IMR-90 (cell line): ENCODE measurements at places on chromosomes 3 and 15. TPM values are rescaled to one million over a fixed set of nuclear protein-coding genes. Genes with fewer than 3 reads are reported as not detected.

Gene CFAP91
- total RNA-seq = not detected in 2 replicates

Gene VWA5B2
- total RNA-seq = not detected in 2 replicates

Gene TMC3
- total RNA-seq = not detected in 2 replicates

Gene GHRL
- total RNA-seq = not detected in 2 replicates

Gene SH2D7
- total RNA-seq = not detected in 2 replicates

DNA sequence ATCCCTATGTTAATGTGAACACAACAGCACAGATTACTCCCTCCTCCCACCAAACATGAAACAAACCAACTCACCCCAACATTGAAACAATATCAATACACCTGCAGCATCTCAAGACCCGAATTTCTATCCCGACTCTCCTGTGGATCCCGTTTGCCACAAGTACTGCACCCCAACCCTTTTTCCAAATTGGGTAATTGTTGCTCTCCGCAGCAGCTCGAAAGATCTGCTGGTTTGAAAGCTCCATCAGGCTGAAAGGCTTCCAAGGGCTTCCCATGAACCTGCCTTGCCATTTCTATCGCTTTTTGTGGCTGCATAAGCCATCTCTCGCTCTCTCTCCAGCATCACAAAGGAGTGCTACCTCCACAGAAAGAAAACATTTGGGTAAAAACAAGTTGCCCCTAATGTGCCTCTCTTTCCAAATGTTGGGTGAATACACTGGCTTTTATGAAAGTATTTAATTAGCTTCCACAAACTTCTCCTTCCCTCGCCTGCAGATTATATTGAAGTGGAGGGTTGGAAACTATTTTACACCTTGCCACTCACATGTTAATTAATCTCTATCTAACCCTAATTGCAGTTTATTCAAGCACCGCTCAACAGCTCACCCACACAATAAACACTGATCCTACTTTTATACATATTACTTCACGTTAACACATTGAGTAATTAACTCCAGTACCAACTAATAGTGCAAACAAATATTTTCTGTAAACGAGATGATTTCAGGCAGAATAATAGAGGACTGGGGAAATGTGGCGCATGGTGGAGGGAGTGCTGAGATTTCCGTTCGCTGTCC lies 2.5 kb upstream of the FEZF2 start:
- no peak overlapping the region for H3K27ac ChIP-seq
- H3K4me1 ChIP-seq = no peaks in the 10 kb centered on the region
- H3K27me3 ChIP-seq = peaks cover 88% of the 10 kb centered on the region
- H3K4me3 ChIP-seq = no peak overlapping the region
- H3K36me3 ChIP-seq = no peaks in the 10 kb centered on the region
- DNase-seq = no peak

GRCh38 chr3:59212128-59212779 lies 162.4 kb upstream of the CFAP20DC start:
- no peak overlapping the region for H3K4me3 ChIP-seq
- DNase-seq = peak; percentile 60
- H3K36me3 ChIP-seq = no peaks in the 10 kb centered on the region

DNA sequence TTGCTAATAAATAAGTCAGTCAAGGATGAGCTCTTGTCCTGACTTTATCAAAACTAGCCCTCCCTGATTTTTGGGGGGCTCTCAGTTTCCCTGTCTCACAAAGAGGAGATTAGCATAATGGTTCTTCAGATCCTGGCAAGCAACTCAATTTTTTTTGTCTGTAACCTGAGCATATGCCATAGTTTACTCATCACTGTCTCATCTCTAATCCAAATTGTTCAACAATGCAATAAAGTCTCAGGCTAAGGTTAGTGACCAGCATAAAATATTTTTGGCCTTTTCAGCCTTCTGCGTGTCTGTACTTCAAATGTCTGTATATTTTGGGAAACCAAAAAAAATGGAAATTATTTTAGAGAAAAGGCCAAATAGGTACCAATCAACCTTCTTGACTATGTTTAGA lies 465.6 kb upstream of the TPRG1 start:
- H3K4me1 ChIP-seq = peaks cover 9% of the 10 kb centered on the region
- peak overlapping the region; percentile 56; the same call in 1 of the 2 replicates for H3K27ac ChIP-seq
- peaks cover 3% of the 10 kb centered on the region for H3K36me3 ChIP-seq
- DNase-seq = peak; percentile 56
- H3K4me3 ChIP-seq = no peak overlapping the region

GRCh38 chr15:78772738-78773137 lies 38.5 kb downstream of the ADAMTS7 start:
- no peaks in the 10 kb centered on the region for H3K27me3 ChIP-seq
- H3K4me3 ChIP-seq = no peak overlapping the region
- no peak for DNase-seq
- H3K4me1 ChIP-seq = no peaks in the 10 kb centered on the region
- H3K36me3 ChIP-seq = peaks cover 14% of the 10 kb centered on the region

GRCh38 chr15:82298520-82298919 lies 35.9 kb downstream of the SAXO2 start:
- H3K4me1 ChIP-seq = no peaks in the 10 kb centered on the region
- H3K27ac ChIP-seq = no peak overlapping the region
- H3K4me3 ChIP-seq = no peak overlapping the region
- no peaks in the 10 kb centered on the region for H3K36me3 ChIP-seq
- peaks cover 14% of the 10 kb centered on the region for H3K27me3 ChIP-seq

- no peak overlapping the region for H3K27ac ChIP-seq
- no peak for DNase-seq
- H3K4me1 ChIP-seq = no peaks in the 10 kb centered on the region
- H3K4me3 ChIP-seq = no peak overlapping the region
Measured at GRCh38 chr3:137906985-137907649, 102.8 kb upstream of the CLDN18 start.

GRCh38 chr3:159904455-159904854 lies 84.2 kb upstream of the IL12A start:
- no peak overlapping the region for H3K4me3 ChIP-seq
- no peak overlapping the region for H3K27ac ChIP-seq
- H3K27me3 ChIP-seq = no peaks in the 10 kb centered on the region
- DNase-seq = no peak
- peaks cover 7% of the 10 kb centered on the region for H3K4me1 ChIP-seq
